ENCODE measurements at places on chromosomes 2 and 18. TPM values are rescaled to one million over a fixed set of nuclear protein-coding genes. Genes with fewer than 3 reads are reported as not detected.

Gene PLGLB1
- 1.5 TPM for total RNA-seq

Gene TUBA3E
- not detected for total RNA-seq

Gene VWC2L
- not detected for total RNA-seq

Gene HTR2B
- 33.0 TPM for total RNA-seq

Gene DYNAP
- total RNA-seq = not detected

Gene SCN9A
- total RNA-seq = 14.0 TPM

Gene SLC35G4
- not detected for total RNA-seq

Gene PRSS56
- not detected for total RNA-seq

Gene COLEC12
- 109 TPM for total RNA-seq

Gene SH3BP4
- total RNA-seq = 49.7 TPM

Gene POU3F3
- not detected for total RNA-seq

Gene MC2R
- total RNA-seq = not detected

Gene TMEM17
- 4.4 TPM for total RNA-seq

Gene IL36G
- not detected for total RNA-seq

Gene SULT1C4
- total RNA-seq = 0.33 TPM

Gene CABYR
- 7.3 TPM for total RNA-seq

Gene TTN
- total RNA-seq = 5.5 TPM

Gene CAPN13
- not detected for total RNA-seq

Gene SERPINB10
- total RNA-seq = not detected

Gene STK17B
- total RNA-seq = 50.5 TPM

Gene TRABD2A
- 0.33 TPM for total RNA-seq

Gene NYAP2
- not detected for total RNA-seq

Gene MALL
- 442 TPM for total RNA-seq

Gene NAT8
- not detected for total RNA-seq

Gene CKAP2L
- total RNA-seq = 26.4 TPM

Gene TMEM185B
- 41.7 TPM for total RNA-seq

Gene DNAJC27
- total RNA-seq = 3.8 TPM

Gene YPEL5
- total RNA-seq = 102 TPM

Gene RBKS
- 1.4 TPM for total RNA-seq

Gene RUFY4
- not detected for total RNA-seq

Gene KCNG2
- total RNA-seq = not detected

Gene UGT1A8
- 0.09 TPM for total RNA-seq

Gene IL37
- not detected for total RNA-seq

Gene KCNS3
- total RNA-seq = not detected

Gene FSHR
- total RNA-seq = not detected

Gene TRIM54
- not detected for total RNA-seq

Gene USP14
- total RNA-seq = 19.3 TPM

Gene KCNE4
- 22.2 TPM for total RNA-seq

Gene SMCHD1
- 99.0 TPM for total RNA-seq
